CD4-positive, alpha-beta T cell treated with Interferon gamma for 1 hour (primary cell): ENCODE measurements at places on chromosomes 1 and 21.

DNA sequence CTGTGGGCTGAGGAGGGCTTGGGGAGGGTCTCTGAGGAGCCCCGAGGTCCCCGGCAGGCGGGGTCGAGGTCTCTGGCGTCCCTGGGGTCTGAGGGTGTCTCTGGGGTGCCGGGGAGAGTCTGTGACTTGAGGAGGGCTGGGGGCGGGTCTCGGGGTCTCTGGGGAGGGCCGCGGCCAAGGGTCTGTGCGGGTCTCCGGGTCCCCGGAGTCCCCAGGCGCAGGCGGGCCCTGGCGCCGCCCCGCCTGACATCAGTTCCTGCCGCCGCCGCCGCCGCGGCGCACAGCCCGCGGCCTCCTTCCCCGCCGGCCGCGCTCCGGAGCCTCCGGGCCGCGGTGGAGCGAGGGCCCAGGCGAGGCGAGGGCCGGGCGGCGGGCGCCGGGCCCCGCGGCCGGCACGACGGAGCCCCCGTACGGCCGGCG lies at the start of gene PLEKHM2:
Gene PLEKHM2 (plus strand): TSS at position 279 of the 420 bp plus-strand sequence. CDS start 239 bp downstream, outside the sequence.
- DNase-seq: peak; percentile 67

GRCh38 chr1:32496127-32496526 lies 31.3 kb downstream of the ZBTB8B start:
- no peak for DNase-seq

DNA sequence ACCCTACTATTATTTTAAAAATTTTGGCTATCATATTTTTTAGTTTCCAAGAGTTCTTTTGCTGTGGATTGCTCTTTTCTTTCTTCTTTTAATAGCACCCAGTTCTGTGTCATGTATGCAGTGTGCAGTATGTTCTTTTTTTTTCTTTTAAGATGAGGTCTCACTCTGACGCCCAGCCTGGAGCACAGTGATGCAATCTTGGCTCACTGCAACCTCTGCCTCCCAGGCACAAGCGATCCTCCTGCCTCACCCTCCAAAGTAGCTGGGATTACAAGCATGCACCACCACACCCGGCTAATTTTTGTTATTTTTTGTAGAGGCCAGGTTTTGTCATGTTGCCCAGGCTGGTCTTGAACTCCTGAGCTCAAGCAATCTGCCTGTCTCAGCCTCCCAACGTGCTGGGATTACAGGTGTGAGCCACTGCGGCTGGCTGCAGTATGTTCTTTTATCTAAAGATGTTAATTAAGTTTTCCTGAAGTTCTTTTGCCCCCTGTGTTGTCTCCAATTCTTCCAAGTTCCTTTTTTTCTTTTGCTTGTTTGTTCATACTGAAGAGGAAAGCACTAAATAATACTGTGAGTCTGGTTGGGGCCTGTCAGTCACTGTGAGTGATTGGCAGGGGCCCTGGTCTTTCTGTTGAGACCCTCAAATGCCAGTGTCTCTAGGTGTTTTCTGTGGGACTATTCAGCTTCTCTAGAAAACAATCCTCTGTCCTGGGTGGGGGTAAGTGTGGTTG lies 17.5 kb upstream of the TTC22 start:
- DNase-seq: no peak

- no peak for DNase-seq
These were observed 221.5 kb downstream of the PTPRC start for GRCh38 chr1:198860371-198860770.

DNA sequence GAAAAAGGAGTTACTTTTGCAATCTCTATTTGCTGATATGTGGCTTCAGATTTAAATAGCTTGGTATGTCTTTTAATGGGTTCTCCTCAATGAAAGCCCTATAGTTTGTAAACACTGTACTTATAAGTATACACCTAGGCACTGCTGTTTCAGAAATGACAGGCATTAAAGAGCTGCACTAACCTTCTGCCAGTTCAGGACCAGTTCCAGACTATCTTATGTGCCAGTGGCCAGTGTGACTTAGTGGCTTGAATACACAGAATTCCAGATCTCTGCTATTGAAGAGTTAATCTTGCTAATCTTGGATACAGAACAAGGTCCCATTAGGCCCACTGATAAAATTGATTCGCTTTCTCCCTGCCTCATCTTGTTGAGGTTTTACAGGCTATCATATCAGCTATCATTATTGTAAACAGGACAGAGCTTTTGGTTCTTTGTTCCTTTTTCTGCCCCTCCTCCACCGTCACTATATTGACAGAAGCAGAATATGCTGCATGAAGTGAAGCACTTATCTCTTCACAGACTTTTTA lies 337.5 kb downstream of the LRRIQ3 start:
- DNase-seq: no peak

DNA sequence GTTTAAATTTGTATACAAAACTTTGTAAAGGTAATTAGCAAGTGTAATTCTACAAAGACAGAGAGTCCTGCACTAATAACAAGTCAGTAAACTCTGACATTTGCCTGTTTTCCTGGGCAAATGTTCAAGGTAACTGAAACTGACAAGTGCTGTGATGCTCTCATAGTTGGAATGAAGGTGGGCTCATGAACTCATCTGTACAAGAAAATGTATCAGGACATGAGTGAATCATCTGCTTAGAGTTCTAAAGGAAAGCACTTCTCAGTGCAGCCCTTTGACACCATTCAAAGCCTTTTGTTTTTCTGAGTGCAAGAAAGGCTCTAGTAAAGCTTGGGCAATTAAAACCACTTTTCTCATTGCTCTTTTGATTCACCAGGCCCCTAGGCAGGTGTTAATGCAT lies 91.5 kb downstream of the UROD start:
- DNase-seq: no peak

- DNase-seq: peak; percentile 13
These were observed 9.1 kb upstream of the PADI2 start for GRCh38 chr1:17128361-17128760.
